ENCODE measurements at places on chromosomes 4 and X.

GRCh38 chr4:64698171-64698570, 288.9 kb upstream of the TECRL start:
- DNase-seq = no peak

DNA sequence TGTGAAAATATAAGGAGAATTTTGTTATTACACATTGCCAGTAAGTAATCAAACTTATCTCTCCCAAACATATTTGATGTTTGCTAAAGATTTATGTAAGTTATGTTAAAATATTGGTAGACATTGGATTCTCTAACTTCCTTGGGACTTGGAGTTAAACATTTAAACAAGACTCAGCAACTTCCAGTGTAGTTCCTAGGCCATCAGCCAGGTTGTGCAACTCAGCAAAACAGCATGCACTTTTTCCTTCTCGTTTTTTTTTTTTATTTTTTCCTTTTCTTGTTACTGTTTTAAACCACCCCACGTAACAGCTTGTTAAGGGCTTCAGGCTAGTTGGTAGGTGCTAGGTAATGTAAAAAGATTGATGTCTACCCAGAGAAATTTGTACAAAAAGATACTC, 510.4 kb downstream of the ANKRD50 start:
- DNase-seq = no peak

- no peak for DNase-seq
Measured at GRCh38 chrX:10507181-10507580, 113.2 kb downstream of the MID1 start.

- peak; percentile 47 for DNase-seq
Measured at GRCh38 chrX:38312436-38312835, 14.9 kb downstream of the RPGR start.

DNA sequence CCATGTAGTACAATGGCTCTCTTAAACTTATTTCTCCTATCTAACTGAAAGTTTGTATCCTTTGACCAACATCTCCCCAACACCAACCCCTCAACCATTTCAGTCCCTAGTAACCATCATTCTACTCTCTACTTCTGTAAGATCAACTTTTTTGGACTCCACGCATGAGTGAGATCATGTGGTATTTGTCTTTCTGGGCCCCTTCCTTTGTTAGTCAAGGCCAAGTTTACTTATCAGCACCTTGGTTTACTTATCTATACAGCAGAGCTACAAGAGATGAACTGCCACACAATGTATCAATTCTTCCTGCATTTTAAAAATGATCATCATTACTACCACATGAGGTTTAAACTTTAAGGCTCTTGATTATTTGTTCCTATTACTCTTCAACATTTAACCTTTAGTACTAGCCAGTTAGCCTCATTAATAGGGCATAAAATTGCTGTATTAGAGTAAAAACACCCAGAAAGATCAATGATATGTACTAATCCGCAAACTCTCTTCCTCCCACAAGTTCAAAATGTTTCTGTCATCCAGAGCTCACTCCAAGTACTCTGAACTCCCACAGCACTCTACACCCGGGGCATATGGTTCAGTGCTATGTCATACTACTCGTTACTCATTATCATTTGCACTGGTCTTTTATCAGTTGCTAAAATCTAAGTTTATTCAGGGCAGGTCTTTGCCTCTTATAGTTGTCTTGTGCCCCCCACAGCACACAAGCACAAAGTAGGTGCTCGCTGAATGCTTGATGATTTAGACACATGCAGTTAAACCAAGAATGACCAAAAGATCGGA, 145.7 kb upstream of the ADAMTS3 start:
- DNase-seq = no peak

DNA sequence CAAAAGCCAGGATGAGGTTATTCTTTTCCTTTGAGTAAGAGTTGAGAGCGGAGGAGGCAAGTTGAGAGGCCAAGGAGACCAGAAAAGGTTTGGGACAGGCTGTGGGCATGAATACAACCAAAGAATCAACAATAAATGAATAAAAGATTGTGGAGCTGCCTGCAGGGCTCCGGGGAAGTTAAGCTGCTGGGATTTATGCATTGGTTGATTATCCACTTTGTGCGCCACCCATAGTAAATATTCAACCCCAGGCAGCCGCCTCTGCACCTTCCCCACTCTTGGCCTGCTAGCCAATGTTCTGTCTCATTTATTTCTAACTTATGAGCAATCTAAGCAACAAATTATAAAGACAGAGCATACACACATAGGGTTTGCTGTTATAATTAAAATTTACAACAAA, 28.2 kb upstream of the IGSF1 start:
- DNase-seq = no peak

GRCh38 chr4:35105486-35105885, 1138.8 kb downstream of the ARAP2 start:
- no peak for DNase-seq

DNA sequence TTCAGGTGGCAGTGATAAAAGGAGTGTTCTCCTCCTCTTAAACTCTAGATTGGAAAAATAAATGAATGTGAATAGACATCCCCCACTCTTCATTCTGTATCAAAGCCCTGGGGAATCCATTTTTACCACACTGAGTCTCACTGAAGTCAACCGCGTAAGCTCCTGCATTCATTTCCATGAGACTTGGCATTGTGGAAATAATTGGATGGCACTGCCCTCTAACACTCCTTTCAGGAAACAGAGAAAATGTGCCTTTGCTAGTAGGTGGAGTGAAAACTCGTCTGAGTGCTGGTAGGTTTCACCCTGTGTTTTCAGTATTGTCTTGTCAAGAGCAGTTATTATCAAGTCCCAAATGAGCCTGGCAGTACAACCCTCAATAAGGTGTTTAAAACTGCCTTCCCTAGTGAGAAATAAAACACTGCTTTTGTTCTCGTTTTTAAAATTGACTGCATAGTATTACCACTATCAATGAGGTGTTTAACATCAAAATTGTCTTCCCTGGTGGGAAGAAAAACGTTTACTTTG, 9.7 kb upstream of the CDKN2AIP start:
- DNase-seq = no peak

DNA sequence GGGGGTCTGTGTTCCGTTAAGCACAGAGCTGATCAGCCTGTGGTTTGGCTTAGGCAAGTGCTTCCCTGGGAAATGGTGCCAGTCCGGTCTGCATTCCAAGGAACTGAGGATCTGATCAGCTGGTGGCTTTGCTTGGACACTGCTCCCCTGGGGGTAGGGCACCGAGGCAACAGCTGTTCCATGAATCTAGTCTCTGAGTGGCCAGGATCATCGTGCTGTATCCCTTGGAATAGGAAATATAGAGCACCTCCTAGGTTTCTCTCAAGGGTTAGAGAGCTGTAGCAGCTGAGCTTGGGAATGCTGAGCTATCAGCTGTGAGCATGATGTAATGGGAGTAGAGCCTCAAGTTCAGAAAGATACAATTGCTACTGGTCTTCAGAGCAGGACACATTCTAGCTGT, 863.9 kb downstream of the RAPGEF2 start:
- no peak for DNase-seq
